GM04504 (cell line): ENCODE measurements at places on chromosomes 1 and 21.
A peak's percentile ranks its signal among the peaks of the same experiment; 100 is the strongest.

DNA sequence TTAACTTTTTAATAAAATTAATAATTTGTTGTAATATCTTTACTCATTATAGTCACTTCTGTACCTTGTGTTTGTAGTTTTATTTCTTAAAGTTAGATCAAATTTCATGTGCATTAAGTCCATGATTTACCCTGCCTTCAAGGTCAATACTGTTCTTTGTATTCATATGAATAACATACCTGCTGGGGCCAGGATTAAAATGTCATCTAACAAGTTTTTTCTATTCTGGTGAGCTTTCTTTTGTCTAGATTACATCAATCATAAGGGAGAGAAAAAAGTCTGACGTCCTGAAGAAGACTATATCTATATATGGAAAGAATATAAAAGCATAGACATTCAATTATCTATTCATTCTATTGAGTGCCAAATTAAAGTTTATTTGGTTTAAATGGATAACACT is 232.6 kb downstream of the COL11A1 start:
- no peak for DNase-seq

DNA sequence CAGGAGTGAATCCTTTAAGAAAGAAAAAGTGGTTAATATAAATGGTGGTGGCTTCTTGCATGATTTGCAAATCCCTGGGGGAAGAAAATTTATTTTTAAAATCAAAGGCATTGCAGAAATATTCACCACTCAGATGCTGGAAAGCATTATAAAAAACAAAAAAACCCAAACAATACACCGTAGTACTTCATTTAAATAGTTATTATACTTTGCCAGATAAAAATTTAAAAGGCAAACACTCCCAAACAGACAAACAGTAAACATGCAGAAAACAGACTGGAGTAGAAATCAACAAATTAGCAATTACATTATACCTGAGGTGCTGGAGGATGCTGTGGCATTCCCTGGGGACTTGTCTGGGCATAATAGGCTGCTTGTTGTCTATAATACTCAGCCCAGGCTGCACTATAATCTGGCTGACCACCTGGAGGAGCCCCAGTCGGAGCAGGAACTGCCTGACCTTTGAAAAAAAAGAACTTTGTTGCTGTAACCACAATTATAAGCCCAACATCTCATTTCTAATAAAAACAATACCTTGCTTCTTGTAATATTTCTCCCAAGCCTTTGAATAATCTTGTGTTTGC is 29.9 kb downstream of the FUBP1 start:
- DNase-seq, result peak; percentile 9

GRCh38 chr21:45408801-45409261 is 3.9 kb downstream of the COL18A1 start:
- no peak for DNase-seq

DNA sequence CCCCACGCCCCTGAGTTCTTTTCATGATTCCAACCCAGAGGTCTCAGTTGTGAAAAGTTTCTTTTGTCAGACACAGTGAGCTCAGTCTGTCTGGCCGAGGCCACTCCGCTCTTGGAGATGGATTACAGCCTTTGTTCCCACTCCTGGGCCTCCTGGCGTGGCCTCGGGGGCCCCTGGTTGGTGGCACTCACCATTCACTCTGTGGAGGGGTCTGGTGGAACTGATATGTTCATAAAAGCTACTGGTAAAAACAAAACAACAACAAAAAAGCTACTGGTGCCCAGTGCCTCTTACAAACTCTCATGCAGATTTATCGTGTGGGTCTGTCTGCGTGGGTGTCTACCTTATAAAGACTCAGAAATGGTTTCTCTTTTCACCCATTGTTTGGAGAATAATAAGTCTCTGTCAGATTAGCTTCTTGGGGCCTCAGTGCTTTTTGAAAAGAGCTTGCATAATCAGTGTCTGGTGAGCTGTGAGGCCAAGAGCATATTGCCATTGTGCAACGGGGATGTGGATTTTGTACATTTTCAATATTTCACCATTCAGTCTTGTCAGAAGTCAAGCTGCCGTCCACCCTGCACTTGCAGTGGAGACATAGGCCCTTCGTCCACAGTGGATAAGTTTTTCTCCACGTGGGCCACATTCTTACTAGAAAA is 86.7 kb downstream of the GALNT2 start:
- DNase-seq, result no peak

DNA sequence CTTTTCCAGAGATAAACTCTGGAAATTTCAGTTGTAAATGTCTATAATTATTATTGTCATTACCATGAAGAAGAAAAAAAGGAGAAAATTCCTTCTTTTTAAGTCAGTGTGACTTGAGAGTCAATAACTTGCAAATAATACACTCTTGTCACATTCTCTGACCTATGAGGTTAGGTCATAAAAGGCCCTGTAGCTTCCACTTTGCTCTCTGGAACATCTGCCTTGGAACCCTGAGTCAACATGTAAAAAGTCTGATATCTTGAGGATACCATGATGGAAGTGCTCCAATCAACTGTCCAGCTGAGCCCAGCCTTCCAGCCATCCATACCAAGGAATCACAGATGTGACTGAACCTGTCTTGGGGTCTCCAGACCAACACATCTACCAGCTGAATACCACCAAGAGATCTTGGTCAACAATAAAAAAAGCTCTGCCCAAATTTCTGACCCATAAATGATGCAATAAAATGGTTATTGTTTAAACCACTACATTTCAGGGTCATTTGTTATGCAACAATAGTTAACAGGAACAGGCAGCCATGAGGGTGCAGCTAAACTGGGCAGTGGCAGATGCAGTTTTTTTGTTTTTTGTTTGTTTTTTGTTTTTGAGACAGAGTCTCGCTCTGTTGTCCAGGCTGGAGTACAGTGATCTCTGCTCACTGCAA is 10.3 kb downstream of the DMRTA2 start:
- no peak for DNase-seq

DNA sequence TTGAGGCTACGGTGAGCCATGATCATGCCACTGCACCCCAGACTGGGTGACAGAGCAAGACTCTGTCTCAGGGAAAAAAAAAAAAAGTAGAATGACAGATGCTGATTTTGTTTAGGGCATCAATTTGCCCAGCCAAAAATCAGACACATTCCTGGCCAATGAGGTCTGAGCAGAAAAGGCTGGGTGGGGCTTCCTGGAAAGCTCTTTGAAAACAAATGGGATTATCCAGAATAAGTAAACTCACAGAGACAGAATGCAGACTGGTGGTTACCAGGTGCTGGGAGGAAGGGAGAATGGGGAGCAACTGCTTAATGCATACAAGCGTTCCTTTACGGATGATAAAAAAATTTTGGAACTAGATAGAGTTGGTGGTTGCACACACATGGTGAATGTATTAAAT is 10.1 kb upstream of the CITED4 start:
- no peak for DNase-seq

DNA sequence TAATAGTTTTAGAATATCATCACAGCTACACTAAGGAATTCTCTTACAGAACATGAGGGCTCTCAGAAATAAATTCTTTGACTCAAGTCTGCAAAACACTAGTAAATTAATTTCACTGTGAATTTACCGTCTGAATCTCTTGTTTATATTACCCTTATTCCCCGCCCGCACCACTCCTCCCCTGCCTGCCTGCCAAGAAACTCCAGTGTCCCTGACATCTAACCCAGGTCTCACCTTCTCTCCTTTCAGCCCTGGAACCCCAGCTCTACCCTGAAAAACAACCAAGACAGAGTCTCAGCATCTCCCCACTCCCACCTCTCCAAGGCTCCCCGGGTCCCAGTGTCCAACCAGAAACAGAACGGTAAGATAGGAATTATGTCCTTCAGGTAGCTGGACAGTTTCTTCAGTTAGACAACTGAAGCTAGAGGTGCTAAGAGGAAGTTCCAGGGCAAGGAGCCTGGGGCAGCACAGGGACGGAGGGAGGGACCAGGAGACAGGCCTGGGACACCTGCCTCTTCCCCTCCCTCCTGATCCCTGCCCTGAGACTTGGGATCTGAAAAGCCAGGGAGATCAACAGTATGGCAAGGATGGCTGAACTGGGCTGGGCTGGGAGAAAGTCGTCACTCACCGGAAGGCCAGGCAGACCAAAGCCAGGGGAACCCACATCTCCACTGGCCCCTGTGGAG is 15.4 kb downstream of the COL16A1 start:
- DNase-seq, result no peak

GRCh38 chr1:44587796-44588460 is 86.4 kb downstream of the TMEM53 start:
- DNase-seq, result no peak

GRCh38 chr1:52635321-52636089 is 2.5 kb downstream of the SHISAL2A start:
- DNase-seq, result no peak

DNA sequence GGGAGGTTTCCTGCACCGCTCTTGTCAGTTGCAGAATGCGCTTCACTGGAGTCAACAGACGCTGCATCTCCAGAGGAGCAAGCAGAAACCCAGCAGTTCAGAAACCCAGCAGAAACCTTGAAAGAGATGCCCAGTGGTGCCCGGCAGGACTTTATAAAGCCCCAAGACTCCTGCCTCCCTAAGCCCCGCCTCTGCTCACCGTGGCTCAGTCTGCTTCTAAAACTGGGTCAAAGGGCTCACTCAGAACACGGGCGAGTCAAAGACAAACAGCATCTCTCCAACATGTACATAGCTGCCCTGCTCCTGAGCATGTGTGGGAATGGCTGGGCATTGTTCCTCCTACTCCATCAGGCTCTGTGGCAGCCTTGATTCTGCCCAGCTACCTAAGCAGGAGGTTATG is at the start of gene HMGCS2:
Gene HMGCS2 (minus strand): TSS at position 128 of the 400 bp plus-strand sequence. CDS start 61 bp downstream, at position 67.
- no peak for DNase-seq

GRCh38 chr1:22344851-22345560 is 106.6 kb upstream of the ZBTB40 start:
- no peak for DNase-seq
